Fibroblast of mammary gland (primary cell): ENCODE measurements at places on chromosomes 11 and 22.

- peak; percentile 28 for DNase-seq
These were observed 4.4 kb downstream of the RBX1 start for GRCh38 chr22:40955571-40955970.

DNA sequence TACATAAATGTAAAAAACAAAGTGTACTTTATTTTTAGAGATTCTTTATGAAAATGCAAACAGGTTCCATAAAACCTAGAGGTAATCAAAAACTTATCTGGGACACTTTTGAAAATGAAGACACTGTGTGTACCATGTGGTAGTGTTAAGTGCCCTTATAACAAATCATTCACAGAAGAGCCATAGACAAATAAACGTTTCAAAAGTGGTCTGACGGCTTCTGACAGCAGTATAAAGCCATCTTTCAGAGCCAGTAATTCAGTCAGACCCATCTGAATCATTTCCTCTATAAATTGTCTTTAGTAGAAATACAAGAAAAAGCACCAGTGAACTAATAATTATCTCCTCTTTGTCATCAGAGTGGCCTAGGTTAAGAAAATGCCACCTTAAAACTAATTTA lies 100.0 kb downstream of the PAX6 start:
- DNase-seq, result no peak

GRCh38 chr11:82883853-82884252 lies 16.4 kb downstream of the PRCP start:
- no peak for DNase-seq

GRCh38 chr22:25950111-25950510 lies 208.1 kb downstream of the MYO18B start:
- no peak for DNase-seq

GRCh38 chr11:111565114-111565720 lies 24.7 kb downstream of the LAYN start:
- peak; percentile 78 for DNase-seq

DNA sequence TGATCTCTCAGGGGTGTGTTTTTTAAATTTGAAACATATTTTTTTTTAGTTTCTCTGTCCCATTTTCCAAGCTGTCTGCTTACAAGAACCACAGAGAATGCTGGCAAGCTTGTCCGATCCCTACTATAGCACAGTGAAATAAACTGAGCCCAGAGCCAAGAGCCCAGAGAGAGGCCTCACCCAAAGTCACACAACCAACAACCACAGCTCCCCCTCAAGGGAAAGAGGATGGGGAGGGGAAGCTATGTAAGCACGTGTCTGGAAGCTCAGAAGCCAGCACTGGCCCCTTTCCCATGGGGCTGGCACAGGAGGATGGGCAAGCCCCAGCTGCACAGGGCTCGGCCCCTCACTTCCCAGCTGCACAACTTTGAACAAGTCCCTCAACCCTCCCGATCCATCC lies 3.2 kb upstream of the SART1 start:
- no peak for DNase-seq

DNA sequence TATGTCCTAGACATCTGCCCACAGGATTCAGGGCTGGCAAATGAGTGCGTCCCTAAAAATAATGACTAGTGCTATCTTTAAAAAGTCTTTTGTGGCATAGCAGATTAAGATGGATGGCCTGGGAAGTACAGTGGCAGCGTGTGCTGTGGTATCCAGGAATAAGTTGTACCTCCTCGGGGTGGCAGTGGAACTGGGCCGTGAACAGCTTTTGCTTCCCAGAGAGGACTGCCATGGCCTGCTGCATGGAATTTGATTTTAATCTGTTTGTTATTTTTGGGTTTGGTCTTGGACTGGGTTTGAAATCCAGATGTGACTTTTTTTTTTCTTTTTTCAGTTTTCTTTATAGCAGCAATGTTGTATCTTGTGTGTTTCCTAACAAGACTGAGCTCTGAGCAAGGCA lies 71.3 kb upstream of the PARVG start:
- DNase-seq, result no peak

- no peak for DNase-seq
These were observed 455.1 kb upstream of the ARHGAP42 start for GRCh38 chr11:100232006-100232405.

DNA sequence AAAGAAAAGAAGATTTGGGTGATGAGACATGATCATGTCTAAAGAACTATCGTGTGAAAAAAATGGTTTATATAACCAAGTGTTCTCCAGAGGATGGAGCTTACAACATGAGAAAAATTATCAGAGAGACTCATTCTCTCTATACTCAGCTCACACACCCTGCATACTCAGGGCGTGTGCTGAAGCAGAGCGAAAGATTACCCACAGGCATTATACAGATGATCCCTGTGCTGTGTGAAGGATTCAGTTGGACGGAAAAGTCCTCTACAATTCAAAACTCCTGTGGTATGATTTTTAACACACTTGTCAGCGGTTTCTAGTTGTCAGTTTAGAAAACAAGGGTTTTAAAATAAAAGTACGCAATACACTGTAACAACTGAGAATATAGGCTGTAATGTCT lies 267.3 kb downstream of the DLG2 start:
- no peak for DNase-seq

DNA sequence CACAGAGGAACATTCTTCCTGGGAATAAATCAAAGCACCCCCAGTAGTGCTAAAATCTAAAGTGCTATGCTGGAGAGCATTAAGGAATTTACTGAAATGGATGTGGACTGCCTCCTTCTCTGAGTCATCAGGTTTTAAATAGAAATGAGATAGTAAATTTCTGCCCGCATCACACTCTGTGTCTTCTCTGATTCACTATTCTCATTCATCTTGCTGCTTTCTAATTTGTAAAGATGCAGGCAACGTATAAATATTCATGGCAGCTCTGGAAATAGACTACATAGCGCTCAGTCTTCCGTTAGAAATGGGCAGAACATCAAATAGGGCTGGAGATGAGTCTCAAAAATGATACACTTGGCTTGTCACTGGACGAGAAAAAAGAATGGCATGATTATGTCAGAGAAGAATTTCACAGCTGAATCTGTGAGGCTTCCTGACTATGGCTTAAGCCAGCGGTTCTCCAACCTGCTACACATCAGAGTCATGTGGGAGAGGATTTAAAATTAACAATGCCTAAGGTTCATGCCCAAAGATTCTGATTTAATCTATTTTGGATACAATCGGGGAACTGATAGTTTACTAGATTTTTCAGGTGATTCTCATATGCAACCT lies 178.2 kb downstream of the LRRC4C start:
- no peak for DNase-seq

- no peak for DNase-seq
These were observed 273.2 kb downstream of the KIRREL3 start for GRCh38 chr11:126727381-126727780.

DNA sequence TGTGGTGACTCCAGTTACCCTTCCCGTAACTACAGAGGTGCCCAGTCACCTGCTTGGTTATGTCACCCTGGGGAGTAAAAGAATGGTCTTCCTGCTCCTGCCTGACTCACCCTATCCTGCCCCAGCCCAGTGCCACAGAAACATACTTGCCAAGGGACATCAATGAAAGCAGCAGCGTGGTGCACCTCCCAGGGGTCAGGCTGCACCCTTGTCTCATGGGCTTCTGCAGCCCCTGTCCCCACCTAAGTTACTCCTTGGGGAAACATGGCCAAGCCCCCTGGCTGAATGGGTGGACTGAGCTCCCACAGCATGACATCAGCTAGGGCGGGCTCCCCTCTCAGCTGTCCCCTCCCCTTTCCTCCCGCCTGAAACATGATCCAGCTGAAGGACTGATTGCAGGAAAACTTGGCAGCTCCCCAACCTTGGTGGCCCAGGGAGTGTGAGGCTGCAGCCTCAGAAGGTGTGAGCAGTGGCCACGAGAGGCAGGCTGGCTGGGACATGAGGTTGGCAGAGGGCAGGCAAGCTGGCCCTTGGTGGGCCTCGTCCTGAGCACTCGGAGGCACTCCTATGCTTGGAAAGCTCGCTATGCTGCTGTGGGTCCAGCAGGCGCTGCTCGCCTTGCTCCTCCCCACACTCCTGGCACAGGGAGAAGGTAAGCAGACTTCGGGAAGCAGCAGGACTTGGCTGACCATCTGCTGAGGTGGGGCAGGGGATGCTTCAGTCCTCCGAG lies at the start of gene HTR3A:
TSS of gene HTR3A (plus strand) at position 368 of the 730 bp plus-strand sequence. CDS start at position 586, 218 bp downstream.
- DNase-seq, result peak; percentile 8

GRCh38 chr22:47180796-47181195 lies 418.3 kb downstream of the TBC1D22A start:
- DNase-seq, result no peak

DNA sequence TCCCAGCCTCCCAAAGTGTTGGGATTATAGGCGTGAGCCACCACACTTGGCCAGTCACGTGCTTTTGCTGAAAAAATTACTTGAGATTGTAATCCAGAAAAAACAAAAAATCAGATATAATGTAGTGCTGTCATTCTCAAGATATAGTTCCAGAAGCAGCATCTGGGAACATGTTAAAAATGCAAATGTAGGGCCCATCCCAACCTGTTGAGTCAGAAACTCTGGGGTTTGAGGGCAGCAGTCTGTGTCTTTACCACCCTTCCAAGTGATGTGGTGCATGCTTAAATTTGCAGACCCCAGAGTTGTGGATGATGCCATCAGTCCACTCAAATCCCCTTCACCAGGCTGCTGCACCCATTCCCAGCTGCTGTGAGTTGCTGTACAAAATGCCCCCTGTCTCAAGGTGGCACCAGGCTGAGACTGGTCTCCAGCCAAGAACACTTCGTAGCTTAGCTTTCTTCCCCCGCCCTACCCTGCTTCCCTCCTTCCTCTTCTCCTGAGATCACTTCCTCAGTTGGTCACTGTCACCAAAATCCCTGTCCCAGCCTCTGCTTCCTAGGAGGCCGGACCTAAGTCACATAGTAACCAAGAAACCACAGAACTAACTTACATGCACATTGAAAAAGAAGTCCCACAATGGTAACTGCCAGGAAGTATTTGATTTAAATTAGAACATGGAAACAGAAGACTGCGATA lies 18.2 kb upstream of the ARRB1 start:
- DNase-seq, result no peak

- DNase-seq, result peak; percentile 65
These were observed 35.0 kb downstream of the INTS4 start for GRCh38 chr11:77959434-77959833.

GRCh38 chr22:28938286-28938833 lies 55.0 kb downstream of the ZNRF3 start:
- DNase-seq, result no peak

- DNase-seq, result no peak
These were observed 64.6 kb downstream of the CTTN start for GRCh38 chr11:70462818-70463477.

GRCh38 chr22:39142088-39142680 lies 10.3 kb downstream of the CBX7 start:
- DNase-seq, result no peak

- DNase-seq, result no peak
These were observed 1.4 kb downstream of the HBB start for GRCh38 chr11:5225480-5225871.

DNA sequence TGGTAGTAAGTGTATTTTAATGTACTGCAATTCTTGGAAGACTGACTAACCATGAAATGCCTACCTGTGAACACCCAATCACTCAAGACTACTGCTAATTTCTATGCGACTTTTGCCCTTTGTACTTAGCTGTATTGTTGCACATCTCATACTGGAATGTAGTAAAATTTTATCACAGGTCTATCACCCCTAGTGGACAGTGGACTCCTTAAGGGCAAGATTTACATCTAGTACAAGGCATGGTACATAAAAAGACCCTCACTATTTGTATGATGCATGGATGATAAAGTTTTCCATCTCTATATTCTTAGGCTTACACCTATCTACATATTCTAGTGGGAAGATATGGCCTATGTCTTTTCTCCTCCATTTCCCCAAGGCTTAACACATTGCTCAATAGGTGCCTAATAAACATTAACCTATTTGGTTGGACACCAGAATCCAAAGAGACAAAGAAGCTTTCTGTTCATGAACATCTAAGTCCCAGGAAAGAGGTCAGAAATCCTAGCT lies 26.1 kb downstream of the SERGEF start:
- no peak for DNase-seq
